Tibial nerve (tissue), 4 donors: ENCODE measurements at places on chromosomes 3 and 15.
A peak's percentile ranks its signal among the peaks of the same experiment; 100 is the strongest.

- no peak overlapping the region for H3K4me3 ChIP-seq
- peak overlapping the region; percentile 98 for H3K27ac ChIP-seq
- no peak for DNase-seq
- peaks cover 15% of the 10 kb centered on the region for H3K4me1 ChIP-seq
Observed at GRCh38 chr3:13477943-13478342, 2.2 kb upstream of the HDAC11 start.

GRCh38 chr15:41622901-41623300, 37.3 kb upstream of the MGA start:
- no peaks in the 10 kb centered on the region for H3K36me3 ChIP-seq
- H3K27me3 ChIP-seq, result no peaks in the 10 kb centered on the region
- H3K4me1 ChIP-seq, result no peaks in the 10 kb centered on the region
- no peak overlapping the region for H3K4me3 ChIP-seq
- H3K27ac ChIP-seq, result no peak overlapping the region

GRCh38 chr15:72564091-72564490, 90.0 kb downstream of the ARIH1 start:
- no peak overlapping the region for H3K4me3 ChIP-seq
- H3K36me3 ChIP-seq, result no peaks in the 10 kb centered on the region
- no peak for DNase-seq
- H3K4me1 ChIP-seq, result peaks cover 16% of the 10 kb centered on the region

- H3K4me3 ChIP-seq, result no peak overlapping the region
- H3K36me3 ChIP-seq, result no peaks in the 10 kb centered on the region
- no peaks in the 10 kb centered on the region for H3K4me1 ChIP-seq
- no peaks in the 10 kb centered on the region for H3K27me3 ChIP-seq
- no peak overlapping the region for H3K27ac ChIP-seq
- DNase-seq, result no peak
Observed at GRCh38 chr15:49758856-49759255, 138.0 kb downstream of the DTWD1 start.

DNA sequence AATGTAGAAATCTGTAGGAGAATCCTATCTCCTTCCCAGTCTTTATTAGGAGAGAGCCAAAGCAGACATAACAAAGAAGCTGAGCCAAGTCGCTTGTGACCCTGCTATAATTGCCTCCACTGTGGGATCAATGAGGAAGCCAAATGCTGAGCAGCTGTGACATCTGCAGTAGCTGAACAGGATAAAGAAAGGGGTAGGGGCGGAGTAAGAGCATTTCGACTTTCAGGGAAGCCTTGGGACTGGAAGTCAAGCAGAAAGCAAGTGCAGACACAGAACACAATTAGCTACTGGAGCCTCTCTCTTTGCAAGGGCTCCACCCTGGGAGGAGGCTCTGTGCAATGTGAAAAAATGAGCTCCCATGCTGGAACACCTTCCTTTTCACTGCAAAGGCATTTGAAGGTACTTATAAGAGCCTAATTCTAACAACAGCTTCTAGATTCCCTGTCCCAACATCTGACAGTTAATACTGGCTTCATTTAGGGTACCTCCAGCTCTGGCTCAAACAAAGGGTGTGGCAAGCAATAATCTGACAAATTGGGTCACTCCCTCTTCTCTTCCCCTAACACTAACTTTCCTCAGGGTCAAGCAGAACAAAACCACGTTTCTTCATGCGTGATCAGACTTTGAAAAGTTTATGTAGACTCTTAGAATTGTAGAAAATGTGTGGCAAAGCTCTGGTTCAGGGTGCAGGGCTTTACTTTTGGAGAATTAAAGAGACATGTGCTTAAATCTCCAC, 166.4 kb downstream of the CADPS start:
- H3K27ac ChIP-seq, result no peak overlapping the region
- no peak overlapping the region for H3K4me3 ChIP-seq
- H3K36me3 ChIP-seq, result no peaks in the 10 kb centered on the region
- no peaks in the 10 kb centered on the region for H3K27me3 ChIP-seq

GRCh38 chr3:114642951-114643741, 349.3 kb downstream of the TIGIT start:
- no peak overlapping the region for H3K27ac ChIP-seq
- no peaks in the 10 kb centered on the region for H3K27me3 ChIP-seq
- DNase-seq, result no peak
- no peaks in the 10 kb centered on the region for H3K4me1 ChIP-seq
- H3K4me3 ChIP-seq, result no peak overlapping the region
